HT1080 (cell line): ENCODE measurements at places on chromosomes 1 and 21. TPM values are rescaled to one million over a fixed set of nuclear protein-coding genes. Genes with fewer than 3 reads are reported as not detected.

- peak; percentile 67 for DNase-seq
Measured at GRCh38 chr1:186620566-186621350, 59.5 kb downstream of the PTGS2 start.

- peak; percentile 32 for DNase-seq
Measured at GRCh38 chr1:116001739-116002487, 25.6 kb downstream of the SLC22A15 start.

DNA sequence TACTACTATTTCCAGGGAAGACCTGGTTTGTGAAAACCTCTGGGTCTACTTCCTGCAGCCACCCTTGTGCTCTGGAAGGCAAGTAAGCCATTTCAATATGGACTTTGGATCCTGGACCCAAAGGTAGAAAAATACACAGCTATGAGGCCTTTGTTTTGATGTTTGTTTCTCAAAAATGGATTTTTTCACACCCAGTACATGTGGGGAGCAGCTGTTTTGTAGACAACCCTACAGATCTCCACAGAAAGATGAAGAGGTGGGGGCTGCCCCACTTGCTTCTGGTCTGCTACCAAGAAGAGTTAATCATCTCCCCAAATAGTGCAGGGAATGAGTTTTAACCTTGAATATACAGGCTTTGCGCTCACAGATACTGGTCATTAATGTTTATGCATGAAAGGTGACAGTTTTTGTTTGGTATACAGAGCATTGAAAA, 29.2 kb downstream of the ZNF281 start:
- no peak for DNase-seq

GRCh38 chr1:30615076-30615795, 108.1 kb downstream of the MATN1 start:
- no peak for DNase-seq

DNA sequence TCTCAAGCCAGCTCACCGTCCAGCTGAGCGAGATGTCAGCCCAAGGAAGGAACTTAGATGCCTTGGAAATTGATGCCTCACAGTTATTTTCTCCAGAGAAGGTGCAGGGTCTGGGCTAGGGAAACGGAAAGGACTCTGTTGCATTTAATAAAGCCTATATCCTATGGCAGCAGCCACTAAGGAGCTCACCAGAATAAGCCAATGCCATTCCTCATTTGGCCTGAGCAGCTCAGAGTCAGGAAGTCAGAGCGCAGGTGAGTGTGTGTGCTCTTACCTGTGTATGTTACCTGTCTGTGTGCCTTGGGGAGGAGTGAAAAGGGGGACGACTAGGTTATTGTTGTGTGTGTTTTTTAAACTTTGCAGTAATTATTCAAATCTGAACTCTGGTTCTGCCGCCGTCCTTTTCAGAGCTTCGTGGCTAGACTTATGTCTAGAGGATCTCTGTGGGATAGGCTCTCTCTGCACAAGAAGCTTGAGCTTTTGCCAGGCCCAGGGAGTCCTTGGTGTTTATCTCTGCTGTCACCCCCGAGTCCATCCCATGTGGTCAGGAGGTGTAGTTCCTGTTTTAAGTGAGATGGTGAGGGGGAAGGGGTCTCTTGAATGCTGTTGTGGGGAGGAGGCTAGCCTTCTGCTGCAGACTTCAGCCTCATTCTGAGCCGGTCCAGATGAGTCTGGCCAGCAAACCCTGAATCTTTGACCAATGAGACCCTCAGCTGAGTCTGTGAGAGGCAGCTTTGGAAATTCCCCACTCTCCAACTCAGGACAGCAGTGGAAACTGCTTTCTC, 2.4 kb downstream of the TMCC2 start:
- DNase-seq: no peak

DNA sequence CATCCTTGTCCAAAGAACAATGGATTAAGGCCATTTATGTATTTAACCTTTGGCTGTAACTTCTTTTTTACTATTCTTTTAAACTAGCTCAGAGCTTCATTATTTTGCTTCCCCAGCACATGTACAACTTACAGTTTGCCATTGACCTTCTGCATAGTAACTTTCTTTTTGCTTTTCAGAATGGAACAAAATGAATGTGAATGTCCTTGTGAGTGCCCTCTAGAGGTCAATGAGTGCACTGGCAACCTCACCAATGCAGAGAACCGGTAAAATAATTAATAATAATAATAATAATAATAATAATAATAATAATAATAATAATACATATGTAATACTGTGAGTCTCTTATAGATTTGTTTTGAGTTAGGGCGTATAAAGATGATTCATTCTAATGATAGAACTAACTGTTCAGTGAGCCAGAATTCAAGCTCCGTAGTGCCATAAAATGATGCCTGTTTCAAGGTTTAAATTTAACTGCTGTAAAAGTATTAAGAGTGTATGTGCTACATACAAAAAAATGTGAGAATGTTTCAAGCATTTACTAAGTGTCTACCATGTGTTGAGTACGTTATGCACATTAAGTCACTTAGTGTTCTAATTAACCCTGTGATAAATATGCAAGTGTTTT, 69.0 kb upstream of the RAVER2 start:
- DNase-seq: no peak

Gene CCDC181
- total RNA-seq: 1.1 and 1.5 TPM in 2 replicates

Gene TAS1R3
- total RNA-seq: 0.03 and 0.08 TPM in 2 replicates

Gene SPRR3
- not detected in 2 replicates for total RNA-seq

- DNase-seq: peak; percentile 97
Measured at GRCh38 chr1:28971980-28972771, 57.8 kb downstream of the EPB41 start.

DNA sequence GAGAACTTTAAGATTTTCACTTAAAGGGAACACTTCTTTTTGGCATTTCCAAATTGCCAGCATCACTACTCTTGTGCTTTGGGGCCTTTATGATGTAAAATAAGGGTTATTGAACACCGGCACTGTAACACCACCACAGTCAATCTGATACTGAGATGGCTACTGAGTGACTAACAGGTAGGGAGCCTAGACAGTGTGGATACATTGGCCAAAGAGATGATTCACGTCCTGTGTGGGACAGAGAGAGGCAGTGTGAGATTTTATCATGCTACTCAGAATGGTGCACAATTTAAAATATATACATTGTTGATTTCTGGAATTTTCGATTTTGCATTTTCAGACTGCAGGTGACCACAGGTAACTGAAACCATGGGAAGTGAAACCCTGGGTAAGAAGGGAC, 261.6 kb downstream of the SPATA17 start:
- DNase-seq: peak; percentile 76

- no peak for DNase-seq
Measured at GRCh38 chr1:228818296-228818695, 83.0 kb downstream of the RHOU start.

DNA sequence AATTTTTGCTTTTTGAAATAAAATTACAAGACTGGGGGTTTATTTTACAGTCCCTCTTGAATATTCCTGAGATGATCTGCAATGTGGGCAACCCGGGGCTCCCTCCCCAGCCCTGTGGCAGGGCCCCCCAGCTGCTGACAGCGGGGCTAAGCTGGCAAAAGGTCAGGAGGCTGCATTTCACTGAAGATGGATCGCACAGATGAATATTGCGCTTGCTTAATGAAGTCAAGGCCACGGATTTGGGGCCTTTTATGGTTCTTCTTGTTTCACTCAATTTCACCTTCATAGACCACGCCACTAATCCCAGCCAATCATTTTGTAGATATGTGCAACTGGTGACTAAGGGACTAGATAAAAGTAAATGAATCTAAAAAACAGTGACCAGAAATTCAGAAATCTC, 50.8 kb upstream of the SLC22A15 start:
- no peak for DNase-seq

DNA sequence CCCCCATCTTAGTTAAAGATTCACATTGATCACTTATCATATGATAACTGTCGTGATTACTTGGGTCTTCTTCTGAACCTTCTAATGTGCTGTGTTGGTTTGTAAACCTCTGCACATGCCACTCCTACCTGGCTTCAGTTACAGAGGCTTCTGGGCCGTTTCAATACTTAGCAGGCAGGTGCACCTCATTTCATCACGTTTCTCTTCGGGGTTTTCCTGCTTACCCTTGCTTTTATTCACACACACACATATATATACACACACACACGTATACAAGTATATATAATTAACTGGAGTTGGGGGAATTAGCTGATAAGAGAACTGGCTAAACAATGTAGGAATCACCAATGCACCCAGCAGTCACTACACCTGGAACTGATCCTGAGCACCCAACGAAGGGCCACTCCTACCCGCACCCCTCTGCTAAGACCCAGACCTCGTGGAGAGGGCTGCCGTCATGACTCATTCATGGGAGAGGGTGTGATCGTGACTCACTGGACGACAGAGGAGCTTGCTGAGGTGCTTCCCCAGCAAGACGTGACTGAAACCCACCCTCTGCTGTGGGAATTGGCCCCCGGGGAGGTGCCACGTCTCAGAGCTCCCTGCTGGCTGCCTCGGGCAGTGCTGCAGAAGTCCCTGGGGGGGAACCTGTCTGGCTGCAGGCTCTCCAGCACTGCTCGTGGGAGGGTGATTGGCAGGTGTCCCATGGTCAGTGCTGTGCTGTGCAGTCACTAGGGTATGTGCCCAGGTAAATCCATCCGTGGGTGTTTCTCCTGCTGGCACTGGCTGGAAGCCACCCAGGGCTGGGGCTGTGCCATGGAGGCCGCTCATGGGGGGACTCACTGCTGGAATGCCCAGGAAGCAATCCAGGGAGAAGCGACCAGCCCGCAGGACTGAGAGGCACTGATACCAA, 166.6 kb downstream of the DYRK1A start:
- DNase-seq: peak; percentile 77

- DNase-seq: no peak
Measured at GRCh38 chr1:30928789-30929134, 20.2 kb upstream of the SDC3 start.

DNA sequence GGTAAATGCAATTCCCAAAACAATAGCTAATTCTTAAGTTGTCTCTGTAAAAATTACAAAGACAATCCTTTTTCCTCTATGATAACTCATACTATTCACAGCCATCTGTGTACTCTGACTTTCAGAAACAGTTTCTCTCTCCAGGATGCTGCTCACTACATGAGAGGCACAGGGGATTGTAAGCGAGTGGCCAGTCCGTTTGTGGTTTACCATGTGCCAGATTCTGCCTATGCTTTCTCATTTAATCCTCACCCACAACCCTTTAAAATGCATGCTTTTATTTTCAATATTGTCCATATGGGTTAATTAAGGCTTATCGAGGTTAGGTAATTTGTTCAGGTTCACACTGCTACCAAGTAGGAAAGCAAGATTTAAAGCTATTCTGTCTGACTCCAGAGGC, 23.0 kb downstream of the RGS1 start:
- no peak for DNase-seq

DNA sequence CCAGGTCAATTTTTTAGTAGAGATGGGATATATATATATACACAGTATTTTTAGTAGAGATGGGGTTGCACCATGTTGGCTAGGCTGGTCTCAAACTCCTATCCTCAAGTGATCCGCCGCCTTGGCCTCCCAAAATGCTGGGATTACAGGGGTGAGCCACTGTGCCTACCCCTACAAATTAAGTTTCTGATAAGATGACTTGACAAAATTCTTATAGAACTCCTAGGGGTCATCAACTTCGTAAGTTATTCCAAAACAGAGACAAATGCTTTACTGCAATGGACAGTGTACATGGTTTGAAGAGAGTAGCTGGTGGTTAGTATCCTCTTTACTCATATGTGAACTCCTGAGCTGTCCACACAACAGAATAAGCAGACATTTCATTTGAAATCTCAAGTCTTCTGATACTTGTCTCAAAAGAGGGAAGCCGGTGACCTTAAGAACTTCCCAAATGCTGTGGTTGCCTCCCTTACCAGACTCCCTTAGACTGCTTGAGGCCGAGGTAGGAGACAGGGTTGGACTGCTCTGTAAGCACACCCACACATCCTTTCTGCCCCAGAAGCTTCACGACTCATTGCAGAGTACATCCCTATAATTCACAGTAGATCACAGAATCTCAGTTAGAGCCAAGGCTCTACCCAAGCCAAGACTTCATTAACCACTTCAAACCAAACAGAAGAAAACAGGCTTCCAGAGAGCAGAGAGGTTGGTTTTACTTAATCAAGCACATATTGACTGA, 244.1 kb upstream of the IRF2BP2 start:
- no peak for DNase-seq

Gene SLC5A9
- not detected in 2 replicates for total RNA-seq

Gene SH2D1B
- 0.10 and 0.40 TPM in 2 replicates for total RNA-seq

- DNase-seq: no peak
Measured at GRCh38 chr1:182569939-182570610, 19.0 kb downstream of the RNASEL start.

- no peak for DNase-seq
Measured at GRCh38 chr1:213119794-213120193, 68.8 kb downstream of the RPS6KC1 start.

Gene SERPINC1
- not detected in 2 replicates for total RNA-seq

Gene SLC22A15
- 1.6 and 3.2 TPM in 2 replicates for total RNA-seq

DNA sequence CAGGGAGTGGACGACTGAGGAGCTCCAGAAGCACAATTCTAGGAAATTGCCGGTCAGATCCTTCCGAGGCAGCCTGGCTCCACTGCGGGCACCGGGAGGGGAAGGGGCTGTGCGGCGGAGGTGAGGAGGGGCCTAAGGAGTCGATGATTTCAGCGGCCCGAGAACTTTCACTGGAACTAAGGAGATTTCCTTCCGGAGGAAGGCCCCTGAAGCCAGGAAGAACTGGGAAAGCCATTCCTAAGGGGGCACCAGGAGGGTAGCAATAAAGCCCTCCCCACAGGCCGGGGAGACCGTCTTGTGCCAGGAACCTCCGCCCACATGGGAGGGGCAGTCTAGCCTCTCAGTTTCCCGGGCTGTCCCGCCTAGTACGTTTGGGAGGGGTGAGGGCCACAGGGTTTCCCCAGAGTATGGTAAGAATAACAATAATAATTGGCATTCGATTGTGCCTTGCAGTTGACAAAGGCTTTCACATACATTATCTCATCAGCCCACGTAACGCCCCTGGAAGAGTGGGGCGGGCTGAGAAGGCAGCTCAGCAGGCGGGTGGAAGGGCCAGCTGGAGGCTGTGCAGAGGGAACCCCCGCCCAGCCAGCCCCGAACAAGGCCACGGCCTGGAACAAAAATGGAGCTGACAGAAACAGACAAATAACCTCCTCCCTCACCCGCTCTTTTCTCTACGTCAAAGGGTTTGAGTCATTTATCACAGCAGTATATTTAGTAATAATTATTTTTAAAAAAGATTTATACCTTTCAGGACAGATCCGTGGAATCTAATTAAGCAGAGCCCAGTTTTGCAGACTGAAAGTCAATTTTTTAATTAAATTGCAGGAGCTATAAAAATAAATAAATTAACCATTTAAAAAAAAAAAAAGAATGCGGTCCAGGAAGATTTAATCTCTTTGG, 19.8 kb downstream of the NPR1 start:
- no peak for DNase-seq

Gene KCNJ15
- total RNA-seq: 5.9 and 7.8 TPM in 2 replicates

Gene CCNL2
- total RNA-seq: 74.6 and 96.1 TPM in 2 replicates

Gene MARK1
- total RNA-seq: 2.0 and 3.1 TPM in 2 replicates

Gene DNASE2B
- total RNA-seq: not detected in 2 replicates
